ENCODE measurements at places on chromosomes 11 and 22.

DNA sequence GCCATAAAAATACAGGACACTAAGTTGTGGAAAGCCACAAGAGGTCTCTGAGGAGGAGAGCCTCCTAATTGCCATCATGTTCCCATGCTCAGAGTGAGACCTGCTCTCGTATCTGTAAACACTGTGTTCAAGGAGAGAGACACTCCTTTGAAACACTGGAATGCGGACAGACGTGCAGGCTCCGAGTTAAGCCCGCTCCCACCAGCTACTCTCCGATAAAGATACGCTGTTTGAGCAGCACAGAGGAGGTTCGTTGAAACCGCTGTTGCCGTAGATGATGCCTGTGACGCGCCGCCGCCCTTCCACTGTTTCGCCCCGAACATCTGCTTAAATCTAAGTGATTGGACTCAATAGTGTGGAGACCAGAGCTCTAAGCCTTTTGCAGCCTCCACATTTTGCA is 25.1 kb downstream of the NUP50 start:
- DNase-seq: no peak

DNA sequence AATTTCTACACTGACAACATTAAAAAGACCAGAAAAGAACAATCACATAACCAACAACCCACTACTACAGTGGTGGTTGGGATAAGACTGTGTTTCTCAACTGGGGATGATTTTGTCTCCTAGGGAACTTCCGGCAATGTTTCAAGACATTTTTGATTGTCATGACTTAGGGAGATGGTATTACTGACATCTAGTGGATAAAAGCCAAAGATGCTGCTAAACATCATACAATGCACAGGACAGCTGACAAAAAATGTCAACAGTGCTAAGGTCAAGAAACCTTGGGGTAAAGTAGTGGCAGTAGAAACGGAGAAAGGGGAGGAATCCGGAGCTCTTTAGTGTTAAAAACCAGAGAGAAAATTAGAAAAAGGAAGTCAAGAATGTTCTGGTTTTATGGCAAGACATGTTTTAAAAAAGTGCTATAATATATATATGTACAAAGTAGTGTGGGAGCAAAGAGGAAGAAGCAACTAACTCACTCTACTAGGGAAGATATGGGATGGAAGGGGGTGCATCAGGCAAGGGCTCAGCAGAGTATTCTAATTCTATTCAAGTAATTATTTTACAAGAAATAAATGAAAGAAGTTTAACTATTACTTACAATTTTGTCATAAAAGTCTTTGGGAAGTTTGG is 37.2 kb downstream of the CKAP5 start:
- no peak for DNase-seq

- no peak for DNase-seq
Measured at GRCh38 chr11:85423316-85423715, 203.8 kb downstream of the DLG2 start.

DNA sequence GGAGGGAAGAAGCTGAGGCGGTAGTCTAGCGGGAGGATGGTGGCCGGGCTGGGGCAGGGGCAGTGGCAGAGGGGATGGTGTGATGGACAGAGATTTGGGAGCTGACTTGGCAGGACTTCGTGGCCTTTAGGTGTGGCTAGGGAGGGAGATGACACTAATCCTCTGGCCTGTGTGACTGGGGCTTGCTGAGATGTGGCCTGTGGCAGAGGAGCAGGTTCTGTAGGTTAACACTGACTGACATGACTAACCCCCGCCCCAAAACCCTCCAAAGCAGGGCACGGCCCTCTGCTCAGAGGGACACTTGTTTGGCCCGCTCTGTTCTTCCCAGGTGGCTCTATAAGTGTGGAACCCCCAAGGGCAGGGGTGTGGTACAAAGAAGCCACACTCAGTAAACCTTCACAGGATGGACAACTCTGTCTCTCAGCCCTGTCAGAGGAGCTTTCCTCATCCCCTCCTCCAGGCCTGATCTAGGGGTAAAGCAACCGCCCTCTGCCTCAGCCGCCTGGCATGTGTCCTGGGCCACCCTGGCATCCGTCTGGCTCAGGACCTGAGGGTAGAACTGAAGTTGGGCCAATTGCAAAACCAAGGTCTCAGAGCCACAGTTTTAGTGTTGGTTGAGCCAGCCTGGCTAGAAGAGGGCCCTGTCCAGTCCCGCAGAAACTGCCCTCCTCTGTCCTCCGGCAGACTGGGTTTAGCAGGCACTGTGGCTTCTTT is 15.6 kb downstream of the TOM1 start:
- peak; percentile 56 for DNase-seq

DNA sequence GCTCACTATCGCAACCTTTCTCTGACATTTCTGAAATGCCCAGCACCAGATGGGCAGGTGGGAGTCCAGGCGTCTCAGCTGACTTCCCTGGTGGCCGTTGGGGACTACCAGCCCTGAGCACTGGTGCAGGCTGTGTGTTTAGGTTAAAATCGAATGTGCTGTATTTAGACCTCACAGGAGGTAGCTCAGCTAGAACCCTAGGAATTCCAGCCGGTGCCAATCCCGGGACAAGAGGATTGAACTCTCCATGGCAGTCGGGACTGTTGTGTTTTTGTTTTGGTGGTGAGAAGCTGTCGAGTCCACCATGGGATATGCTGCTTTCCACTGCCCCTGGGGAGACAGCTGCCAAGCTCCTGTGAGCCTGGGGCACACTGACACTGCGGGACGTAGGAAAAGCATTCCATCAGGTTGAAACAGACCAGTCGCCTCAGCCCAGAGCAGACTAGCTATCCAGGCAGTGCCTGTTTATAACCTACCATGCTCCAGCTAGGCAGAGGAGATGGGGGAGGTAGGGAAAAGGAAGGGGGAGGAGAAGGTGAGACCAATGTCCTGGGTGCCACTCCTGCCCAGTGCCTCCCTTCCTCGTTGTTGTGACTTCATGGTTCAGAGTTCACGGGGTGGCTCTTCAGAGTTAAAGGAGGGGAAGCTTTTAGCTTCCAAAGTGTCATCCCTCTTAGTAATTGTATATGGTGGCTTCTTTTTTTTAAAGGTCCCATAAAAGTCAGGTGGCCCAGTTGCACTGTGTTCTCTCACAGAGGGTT is 53.0 kb downstream of the MICAL2 start:
- DNase-seq: no peak

DNA sequence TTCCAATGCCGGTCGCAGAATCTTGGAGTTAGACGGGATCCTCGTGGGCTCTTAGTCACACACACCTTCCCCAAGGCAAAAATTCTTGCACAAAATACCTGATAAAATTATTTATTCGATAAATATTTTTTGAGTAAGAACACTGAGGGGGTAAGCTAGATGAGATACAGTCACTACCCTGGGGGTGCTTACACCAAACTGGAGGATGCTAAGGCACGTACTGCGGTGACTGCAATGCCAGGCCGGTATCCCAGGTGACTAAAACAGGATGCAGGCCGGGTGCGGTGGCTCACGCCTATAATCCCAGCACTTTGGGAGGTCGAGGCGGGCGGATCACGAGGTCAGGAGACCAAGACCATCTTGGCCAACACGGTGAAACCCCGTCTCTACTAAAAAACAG is 1.7 kb upstream of the MRTFA start:
- no peak for DNase-seq

- DNase-seq: no peak
Measured at GRCh38 chr11:113725407-113725806, 19.3 kb upstream of the TMPRSS5 start.

DNA sequence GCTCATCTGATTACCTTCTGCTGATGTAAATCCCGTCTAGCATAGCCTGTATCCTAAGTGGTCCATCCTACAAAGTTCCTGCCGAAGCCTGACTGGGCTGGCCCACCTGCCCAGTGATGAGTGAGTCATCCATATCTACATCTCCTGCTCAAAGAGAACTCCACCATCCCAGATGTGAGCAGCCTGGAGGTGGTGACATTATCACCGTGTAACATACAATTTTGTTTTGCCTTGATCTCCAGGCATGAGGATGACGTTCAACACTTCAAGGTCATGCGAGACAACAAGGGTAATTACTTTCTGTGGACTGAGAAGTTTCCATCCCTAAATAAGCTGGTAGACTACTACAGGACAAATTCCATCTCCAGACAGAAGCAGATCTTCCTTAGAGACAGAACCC is 5.6 kb downstream of the TMA7B start:
- no peak for DNase-seq

- DNase-seq: peak; percentile 64
Measured at GRCh38 chr11:45179686-45180178, 33.3 kb downstream of the PRDM11 start.

- DNase-seq: peak; percentile 80
Measured at GRCh38 chr11:69009441-69010211, 3.4 kb downstream of the MRGPRF start.

DNA sequence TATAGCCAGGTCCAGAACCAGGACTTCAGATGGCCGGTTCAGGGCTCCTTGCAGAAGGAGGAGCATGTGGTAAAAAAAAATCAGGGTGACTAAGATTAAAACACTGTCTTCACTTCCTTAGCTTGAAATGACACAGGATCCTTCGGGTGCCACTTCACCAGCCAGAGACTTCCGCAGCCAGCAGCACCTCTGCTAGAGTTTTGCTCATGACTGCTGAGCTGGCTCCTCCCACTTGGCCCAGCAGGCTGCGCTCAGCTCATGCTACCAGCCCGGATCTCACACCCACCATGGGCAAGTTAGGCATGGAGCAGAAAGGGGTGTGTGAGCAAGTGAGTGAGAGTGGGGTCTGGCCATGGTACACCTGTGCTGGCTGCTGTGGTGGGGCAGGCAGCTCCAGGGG is 6.6 kb upstream of the MS4A18 start:
- DNase-seq: no peak

DNA sequence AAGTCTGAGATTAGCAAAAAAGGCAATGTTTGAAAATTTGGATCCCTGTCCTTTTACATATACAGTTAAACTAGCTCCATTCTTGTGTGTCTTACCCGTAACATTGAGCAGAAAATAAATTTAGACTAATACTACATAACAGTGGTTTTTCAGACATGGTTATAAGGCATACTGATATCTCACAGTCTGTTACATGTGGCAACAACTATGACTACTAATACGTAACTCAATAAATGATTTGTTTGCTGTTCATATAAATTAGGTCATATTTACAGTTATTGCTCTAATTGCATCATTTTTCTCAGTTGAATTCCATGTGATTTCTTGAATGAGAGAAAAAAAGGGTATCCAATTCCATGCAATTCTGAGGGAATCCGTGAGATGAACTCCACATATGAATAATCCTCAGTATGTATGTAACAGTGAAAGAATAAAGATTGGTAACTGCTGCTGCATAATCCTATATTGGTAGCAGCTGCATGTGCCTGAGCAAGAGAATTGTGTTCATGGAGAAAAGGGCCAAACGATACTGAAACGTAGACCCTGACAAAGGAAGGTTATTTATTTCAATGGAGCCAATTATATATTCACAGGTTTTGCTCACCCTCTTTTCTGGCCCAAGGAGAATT is 390.9 kb upstream of the ARHGAP42 start:
- no peak for DNase-seq

DNA sequence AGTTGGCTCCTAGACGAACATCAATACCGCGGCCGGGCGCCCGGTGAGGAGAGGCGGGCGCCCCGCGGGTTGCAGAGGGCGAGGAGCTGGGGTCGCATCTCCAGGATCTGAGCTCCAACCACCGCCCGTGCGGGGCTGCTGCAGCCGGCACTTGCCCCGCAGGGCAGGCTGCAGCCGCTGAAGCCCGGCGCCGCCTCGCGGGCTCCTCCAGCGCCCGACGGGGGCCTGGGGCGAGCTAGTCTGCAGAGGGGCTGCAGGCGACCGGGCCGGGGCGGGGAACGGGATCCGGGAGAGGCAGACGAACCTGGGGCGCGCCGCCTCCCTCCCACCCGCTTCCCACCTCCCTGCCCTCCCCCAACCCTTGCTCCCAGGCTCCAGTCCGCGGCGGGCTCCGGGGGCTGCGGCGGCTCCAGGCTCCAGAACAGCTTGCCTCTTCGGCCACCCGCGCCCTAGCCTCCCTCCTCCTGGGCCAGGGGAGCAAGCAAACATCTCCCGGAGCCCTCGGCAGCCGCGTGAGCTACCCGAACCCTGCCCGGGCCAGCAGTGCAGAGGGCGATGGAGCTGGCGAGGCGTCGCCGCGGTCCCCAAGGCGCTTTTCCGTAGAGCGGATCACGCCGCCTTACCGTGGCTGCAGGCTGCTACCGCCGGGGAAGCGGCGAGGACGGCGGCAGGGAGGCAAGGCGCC is 802 bp downstream of the TENM4 start:
- DNase-seq: peak; percentile 74

DNA sequence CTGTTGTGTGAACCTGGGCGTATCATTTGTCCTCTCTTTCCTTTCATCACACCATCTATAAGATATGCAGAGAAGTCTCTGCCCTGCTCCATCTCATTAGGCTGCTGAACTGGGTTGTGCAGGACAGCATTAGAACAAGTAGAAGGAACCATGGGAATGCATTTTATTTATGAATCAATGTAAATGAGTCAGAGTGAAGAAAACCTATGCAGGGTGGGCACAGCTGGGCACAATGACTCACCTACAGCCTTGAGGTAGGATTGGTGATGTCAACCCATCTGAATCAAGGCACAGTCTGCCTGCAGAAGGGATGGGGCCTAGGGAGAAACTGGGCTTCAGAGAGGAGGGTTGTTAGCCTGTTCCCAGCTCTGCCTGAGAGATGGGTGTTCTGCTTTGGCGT is 123.4 kb downstream of the CSNK2A3 start:
- no peak for DNase-seq

- no peak for DNase-seq
Measured at GRCh38 chr11:66593650-66594049, 665 bp downstream of the CCS start.

DNA sequence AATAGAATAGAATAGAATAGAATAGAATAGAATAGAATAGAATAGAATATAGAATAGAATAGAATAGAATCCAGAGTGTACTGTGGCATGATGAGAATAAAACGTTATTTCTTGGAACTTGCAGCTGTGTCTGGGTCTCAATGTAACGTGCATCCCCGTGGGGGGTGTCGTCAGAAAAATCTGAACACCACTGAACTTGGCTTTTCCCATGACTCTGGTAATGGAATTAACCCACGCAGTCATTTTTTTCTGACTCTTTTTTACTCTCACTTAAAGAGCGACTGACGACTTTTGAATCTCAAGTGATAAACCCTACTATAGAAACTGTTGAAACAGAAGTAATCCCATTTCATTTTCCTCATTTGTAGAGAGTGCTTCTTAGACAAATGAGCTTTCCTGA is 92.4 kb upstream of the BID start:
- no peak for DNase-seq

DNA sequence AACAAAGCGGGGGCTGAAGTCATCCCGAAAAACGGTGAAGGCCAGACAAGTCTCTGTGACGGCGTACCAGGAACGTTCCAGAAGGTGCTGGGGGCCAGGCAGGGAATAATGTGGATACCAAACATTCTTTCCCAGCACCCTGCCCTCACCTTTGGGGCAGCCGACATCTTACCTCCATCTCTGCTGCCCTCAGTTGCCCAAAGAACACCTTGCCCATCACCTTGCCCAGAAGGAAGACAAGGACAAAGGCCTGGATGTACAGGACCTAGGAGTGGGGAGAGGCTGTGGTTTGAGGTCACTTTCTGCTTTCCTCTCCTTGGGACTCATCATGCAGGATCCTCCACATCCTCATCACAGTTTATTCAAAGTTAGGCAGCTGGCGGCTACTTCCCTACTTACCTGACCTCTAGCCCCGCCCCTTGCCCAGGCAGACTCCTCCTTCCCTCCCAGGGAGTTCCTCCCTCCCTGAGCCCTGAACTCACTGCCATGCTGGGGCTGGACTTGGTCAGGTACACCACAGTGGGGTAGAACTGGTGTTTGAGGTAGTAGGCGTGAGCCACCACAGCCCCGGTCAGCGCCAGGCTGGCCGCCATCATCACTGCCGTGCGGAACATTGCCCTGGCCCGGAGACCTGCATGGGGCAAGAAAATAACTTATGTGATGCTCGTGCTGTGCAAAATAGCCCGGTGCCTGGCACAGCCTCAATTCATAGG is 1.2 kb downstream of the SYVN1 start:
- DNase-seq: peak; percentile 78

GRCh38 chr22:21760640-21761039 is 25.0 kb upstream of the YPEL1 start:
- no peak for DNase-seq
